Hindlimb muscle (tissue), 1 donor: ENCODE measurements at places on chromosomes 7 and 10.

GRCh38 chr10:130242513-130242912 is 106.3 kb downstream of the GLRX3 start:
- no peak for DNase-seq

DNA sequence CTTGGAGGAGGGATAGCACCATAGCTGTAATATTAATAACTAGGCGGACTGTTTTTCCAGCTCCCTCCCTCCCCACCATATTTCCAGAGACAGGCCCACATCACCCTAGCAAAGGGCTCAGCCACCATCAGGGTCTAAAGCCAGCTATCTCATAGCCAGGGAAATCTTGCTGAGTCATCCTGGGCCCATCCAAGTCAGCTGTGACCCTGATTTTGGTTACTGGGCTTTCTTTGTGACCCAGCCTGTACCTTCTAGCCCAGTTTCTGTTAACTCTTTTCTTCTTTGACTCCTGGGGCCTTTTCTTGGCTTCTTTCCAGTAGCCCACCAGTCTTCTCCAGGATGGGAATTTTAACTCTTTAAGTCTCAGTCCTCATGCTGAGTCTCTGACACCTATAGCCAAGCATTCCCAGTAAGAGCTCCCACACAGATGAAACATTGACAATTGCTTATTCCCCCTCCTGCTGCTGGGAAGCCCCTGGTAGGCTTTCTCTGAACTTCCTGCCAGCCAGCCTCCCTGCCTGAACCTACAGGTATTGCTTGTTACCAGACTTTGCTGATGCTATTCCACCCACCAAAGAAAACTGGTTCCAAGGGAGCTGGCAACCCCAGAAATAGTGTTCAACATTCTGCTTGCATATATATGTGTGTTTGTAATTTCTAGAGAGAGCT is 34.8 kb upstream of the ADO start:
- no peak for DNase-seq

DNA sequence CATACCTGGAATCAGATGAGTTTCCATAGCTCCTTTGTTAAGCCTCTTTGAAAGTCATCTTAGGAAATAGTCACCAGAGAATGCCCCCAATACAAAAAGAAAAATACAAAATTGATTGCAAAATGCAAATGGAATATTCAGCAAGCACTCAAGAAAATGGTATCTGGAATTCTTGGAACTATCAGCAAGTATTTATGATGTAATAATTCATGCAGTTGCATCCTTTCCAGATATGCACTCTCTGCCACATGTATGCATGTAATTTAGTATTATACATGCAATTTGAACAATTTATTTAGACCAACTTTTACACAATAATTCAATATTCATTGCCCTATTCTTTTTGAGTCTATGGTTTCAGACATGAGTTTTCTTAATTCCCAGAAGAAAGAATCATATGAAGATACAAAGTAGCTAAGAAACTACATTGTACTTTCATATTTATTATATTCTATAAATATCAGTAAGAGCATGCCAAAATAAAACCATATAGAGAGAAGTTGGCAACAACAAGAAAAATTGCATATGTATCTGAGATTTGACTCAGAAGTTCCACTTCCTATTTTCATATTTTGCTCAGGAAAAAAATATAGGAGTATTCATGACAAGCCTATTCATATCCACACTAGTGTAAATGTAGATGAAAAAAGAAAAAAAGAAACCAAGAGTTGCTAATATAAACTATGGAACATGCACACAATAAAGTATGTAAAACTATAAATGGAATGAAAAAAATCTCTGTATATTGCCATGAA is 338.5 kb downstream of the SEMA3D start:
- no peak for DNase-seq

- DNase-seq = no peak
These were observed 72.8 kb upstream of the ZNF722 start for GRCh38 chr7:63925626-63926460.

DNA sequence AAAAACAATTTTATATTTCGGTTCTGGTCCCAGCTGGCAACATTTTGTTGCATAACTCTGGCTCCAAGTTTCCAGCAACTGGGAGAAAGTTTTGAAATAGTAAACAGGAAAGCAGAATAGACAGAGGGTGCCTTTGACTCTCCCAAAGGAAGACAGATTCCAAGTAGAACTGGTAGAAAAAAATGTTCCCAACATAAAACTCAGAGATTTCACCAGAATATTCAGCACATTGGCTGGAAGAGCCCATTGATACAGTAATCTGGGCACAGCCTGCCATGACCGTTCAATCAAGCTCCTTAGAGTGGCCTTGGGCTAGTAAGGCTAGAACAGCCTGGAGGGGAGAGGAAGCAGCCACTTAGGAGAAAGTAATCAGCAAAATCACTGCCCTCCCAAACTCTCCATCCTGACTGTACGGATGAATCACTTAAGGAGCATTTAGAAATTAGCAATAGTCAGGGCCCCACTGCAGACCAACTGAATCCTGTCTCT is 120.4 kb downstream of the CUBN start:
- DNase-seq = no peak

- no peak for DNase-seq
These were observed 53.8 kb downstream of the RBM17 start for GRCh38 chr10:6142644-6143043.

DNA sequence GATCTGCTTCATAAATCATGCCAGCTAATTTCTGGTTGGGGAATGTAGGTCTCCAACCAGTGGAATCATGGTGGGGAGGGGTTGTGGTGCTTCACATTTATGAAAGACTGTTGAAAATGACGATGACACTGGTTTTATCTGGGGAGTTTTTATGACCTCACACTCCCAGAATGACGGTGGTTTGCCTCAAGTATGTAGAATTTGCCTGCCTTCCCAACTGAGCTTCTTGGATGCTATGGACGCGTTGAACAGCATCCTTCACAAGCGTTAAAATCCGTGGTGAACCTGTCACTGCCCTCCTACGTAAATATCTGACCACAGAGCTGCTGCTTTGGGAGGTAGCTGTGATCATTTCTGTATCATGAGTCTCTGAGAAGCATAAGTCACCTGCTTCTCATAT is 3.3 kb downstream of the INSYN2A start:
- DNase-seq = no peak

- no peak for DNase-seq
These were observed 37.7 kb upstream of the ITGB1 start for GRCh38 chr10:32995751-32996150.

DNA sequence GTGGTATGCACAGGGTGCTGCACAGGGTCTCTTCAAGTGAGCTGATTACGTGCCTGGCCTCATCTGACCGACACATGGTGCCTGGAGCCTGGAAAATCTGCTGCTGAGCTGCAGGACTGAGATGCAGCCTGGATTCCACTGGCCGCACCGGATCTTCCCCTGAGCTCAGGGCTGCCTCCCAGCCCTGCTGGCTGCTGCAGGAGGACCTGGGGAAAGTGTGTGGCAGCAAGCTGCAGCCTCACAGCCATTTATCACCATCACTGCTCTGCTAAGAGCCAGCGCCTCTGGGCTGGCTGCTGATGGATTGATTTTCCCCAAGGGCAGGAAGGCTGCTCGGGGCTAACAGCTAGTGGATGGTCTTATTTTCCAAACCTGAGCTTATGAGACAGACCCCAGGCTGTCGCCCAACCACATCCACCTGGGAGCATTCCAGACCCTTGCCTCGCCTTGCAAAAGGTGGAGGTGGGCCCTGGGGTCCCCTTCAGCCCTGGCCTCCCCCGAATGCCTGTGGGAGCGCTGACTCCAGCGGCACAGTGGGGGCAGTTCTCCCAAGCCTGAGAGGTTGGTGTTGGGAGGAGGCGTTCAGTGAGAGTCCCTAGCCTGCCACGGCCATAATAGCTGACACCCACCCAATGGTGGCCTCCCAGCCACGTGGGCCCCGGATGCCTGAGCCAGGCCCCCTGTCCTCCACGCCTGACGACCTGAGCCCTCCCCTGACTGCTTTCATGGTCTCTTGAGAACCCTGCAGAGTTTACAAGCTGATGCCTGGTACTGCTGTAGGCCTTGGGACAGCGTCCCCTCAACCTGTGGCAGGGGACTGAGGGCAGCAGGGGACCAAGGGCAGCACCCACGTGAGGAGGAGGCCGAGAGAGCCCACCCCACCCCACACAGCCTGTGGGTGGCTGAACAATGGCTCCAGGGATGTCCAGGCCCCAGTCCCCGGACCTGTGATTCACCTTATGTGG is 38.2 kb downstream of the STK32C start:
- DNase-seq = no peak

DNA sequence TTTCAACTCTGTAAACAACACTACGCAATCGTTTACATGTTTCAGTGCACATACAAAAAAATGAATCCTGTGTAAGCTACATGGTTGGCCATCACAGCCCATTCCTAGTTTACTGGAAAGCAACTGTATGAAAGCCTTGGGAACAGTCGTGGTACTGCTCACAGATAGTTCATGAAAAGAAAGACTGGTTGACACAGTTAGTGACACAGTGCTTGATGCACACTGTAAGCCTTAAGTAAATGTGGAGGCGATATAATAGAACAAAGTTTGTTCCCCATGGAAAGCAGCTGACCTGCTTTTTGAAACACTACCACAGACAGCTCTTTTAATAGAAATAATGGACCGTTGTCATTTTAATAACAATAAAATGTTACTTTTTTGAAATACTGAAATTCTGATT is 5.1 kb downstream of the CACNA2D1 start:
- DNase-seq = no peak

DNA sequence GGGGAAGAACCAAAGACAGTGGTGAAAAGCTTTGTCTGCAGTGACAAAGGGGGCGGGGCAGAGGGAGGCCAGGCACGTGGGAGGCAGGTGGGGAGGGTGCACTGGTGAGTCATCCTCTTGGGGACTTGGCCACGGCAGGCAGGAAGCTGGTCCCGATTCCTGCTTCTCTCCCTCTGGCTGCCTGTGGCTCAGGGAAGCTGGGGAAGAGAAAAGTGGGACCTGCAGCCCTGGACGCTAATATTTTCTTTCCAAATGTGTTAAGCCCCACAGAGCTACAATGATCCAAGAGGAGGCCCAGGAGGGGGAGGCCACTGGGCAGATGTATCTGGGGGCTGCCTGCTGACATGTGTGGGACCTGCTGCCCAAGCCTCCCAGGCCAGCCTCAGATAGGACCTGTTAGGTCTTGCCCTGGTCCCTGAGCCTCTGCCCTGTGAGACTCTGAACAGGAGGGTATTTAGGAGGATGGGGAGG is 231.8 kb downstream of the KCNMA1 start:
- DNase-seq = no peak

DNA sequence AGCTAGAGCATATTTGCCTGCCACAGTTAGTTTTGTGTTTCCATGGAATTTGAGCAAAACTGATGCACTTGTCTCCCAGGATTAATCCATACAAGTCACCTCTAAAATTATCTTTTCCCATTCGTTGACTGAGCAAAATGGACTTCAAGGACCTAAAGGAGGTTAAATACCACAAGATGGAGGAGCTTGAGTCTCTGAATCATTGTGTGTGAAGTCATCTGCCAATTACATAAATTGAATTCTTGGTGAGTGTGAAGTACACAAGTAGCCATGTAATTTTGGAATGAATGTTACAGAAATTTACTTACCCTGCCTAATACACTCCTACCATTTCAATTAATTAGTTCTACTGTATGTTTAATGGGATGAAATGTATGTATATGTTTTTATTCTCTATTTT is 501.7 kb upstream of the POT1 start:
- DNase-seq = no peak

DNA sequence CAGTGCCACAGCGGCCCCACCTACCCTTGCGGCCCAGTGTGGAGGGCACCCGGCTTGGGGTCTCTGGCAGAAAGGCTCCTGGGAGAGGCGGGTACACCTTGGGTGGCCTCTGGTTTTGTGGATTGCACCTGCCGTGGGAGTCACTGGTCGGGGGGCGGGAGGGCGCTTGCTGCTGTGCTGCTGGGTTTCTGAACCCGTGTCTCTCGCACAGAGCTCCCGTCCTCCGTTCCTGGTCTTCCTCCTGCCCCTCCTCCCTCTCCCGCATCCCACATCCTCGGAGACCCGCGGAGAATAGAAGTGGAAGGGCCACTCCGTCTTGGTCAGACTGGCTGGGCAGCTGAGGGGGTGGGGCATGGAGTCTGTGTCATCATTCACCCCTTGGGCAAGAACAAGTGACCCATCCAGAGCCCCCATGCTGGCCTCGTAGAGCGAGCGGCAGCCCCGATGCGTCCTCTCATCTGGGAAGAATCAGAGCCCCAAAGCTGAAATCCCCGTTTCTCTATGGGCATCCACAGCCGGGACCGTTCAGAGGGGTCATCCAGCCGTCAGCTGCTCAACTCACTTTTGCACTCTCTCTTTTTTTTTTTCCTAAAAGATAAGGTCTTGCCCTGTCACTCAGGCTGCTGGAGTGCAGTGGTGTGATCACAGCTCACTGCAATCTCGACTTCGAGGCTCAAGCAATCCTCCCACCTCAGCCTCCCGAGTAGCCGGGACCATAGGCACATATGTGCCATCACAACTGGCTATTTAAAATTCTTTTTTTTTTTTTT is 4.0 kb downstream of the MAFK start:
- DNase-seq = no peak

GRCh38 chr7:835485-836401 is 3.5 kb downstream of the SUN1 start:
- DNase-seq = no peak

DNA sequence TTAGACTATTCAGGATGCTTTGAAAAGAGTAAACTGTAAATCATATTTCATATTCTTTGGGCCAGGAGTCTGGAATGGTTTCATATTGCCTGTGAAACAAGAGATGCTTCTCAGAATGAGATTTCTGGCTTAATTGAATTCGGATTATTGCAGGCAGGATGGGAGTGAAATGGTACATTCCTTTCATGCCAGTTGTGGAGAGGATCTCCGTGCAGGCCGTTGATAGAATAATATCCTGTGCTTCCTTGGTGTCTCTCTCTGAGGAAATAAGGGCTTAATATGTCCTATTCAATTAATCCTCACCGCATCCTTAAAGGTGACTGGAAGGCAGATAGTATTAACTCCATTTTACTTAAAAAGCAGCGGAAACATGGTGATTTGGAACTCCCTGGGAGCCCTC is 56.6 kb downstream of the CUX1 start:
- no peak for DNase-seq

GRCh38 chr10:128314686-128315085 is 188.5 kb upstream of the MKI67 start:
- no peak for DNase-seq

- DNase-seq = no peak
These were observed 137.4 kb downstream of the MGMT start for GRCh38 chr10:129604333-129605032.

DNA sequence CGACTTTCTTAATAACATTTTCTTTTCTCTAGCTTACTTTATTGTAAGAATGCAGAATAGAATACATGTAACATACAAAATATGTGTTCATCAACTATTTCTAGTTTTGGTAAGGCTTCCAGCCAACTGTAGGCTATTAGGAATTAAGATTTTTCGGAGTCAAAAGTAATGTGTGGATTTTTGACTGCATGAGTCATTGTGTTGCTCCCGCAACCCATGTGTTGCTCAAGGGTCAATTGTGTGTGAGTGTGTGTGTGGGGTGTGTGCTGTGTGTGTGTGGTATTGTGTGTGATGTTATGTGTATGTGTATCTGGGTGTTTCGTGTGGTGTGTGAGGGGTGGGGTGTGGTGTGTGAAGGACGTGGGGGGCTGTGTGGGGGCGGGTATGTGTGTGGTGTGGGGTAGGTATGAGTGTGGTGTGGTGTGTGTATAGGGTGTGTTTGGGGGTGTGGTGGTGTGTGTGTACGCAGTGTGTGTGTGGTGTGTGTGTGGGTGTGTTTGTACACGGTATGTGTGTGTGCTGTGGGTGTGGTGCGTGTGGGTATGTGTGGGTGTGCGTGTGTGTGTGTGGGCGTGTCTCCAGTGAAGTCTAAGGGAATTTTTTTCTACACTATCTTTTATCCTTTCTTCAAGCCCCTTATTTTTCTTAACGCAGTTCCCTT is 60.5 kb downstream of the RSU1 start:
- DNase-seq = no peak

GRCh38 chr7:818031-818699 is 14.1 kb upstream of the SUN1 start:
- no peak for DNase-seq

GRCh38 chr7:70131817-70132216 is 533.5 kb downstream of the AUTS2 start:
- DNase-seq = no peak
